NCI-H187 treated with DMSO at 0.1 percent for 48 hours (cell line): ENCODE measurements at places on chromosomes 7 and 10.

DNA sequence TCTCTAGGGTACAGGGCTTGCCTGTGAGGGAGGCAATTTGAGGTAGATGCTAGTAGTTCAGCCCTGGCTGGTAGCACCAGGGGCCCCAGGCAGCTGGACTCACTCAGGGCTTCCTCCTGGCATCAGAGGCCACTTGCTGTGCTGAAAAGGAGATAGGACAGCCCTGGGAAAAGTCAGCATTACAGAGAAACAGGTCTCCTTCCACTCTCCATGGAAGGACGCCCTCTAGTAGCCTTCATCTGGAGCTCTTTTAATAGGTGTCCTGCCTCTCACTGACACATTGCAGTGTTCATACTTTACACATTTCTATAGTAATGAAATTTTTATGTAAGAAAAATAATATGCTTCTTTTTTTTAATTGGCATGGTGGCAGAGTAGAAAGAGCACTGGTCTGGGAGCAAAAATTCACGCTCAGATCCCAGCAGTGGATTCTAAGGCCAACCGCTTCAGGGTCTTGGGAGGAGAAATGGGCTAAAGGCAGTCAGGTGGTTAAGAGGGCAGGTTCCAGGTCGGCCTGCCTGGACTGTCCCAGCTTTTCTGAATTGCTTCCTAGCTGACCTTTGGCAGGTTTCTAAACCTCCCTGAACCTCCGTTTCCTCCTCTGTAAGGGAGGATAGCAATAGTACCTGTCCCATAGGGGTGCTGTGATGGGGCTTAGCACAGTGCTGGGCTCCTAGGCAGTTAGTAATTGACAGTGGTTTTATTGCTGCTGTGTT, 35.8 kb downstream of the AIFM2 start:
- no peak for DNase-seq

DNA sequence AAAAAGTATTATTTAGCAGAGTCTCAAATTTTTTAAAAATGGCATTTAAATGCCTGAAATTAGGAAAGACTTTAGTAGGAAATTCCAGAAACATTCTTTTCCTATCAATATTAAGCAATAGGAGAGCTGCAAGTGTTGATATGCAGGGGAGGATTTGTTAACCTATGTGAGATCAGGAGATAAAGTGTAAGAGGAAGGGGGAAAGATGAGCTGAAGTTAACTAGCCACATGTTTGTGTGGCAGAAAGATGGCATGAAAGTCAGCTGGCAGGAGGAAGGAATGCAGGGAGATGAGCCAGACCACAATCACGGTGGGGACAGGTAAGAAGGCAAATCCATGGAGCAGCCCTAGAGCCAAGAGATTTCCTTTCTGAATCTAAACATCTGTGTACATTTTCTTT, 303.6 kb downstream of the MAGI2 start:
- DNase-seq, result no peak

- DNase-seq, result no peak
Measured at GRCh38 chr7:108137040-108137439, 6.9 kb upstream of the LAMB4 start.

DNA sequence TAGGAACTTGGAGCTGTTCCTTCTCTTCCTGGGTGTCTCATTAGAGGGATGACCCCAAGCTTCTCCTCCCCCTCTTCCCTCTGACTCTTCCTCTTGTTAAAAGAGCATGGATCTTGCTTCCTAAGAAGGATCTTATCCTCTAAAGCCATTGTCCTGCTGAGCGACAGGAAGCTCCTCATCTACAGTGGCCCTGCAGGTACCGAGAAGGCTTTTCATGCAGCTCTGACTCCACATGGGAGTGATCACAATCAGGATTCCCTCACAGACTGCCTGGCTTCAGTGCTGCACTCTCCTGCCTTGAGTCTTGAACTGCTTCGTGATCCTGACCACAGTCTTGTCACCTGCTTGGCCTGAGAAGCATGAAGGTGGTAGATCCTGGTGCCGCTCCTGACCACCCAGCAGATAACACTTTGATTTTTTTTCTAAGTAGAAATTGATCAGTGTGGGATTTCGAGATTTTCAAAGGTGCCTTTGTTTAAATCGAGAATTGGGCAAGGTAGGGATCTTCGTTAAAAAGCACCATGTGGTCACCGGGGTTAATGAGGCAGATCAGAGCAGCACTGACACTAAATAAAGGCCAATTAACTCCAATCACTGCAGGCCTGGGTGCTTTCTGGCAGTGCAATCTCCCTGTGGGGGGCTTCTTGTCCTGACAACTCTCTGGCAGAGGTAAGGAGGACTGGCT, 376.4 kb downstream of the NRG3 start:
- DNase-seq, result no peak

- no peak for DNase-seq
Measured at GRCh38 chr7:123209786-123210185, 10.0 kb upstream of the SLC13A1 start.

DNA sequence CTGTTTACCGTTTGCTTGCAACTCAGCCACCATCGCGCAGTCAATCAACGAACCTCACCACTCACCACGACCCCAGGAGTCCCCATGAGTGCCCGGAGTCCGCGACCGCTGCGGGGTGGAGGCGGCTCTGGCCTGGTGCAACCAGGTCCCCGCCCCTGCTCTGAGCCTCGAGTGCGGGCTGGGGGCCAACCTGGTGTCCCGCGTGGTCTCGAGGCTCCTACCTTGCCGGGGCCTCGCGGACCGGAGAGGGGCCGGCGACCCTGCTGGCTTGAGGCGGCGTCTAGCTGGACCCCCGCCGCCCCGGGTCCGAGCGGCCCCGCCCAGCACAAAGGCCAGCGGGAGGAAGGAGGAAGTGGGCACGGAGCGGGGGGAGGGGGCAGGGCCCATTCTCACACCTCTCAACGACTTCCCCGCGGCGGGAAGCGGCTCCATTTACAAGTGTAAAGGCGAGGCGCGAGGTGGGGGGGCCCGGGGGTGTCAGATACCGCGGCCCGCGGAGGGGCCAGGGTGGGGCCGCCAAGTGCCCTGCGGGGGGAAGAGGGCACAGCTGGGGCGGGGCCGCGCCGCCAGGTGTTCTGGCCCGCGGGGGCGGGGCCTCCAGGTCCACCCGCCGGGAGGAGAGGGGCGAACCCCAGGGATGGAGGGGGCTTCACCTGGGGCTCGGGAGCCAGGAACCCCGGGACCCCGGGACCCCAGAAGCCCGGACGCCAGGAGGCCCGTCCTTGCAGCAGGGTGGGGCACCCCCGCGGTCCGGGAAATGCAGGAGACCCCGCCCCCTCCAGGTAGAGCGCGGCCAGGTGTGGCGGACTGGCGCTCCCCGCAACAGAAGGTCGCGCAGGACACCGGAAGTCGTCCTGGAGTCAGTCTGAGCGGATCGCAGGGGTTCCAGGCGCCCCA, 8.6 kb downstream of the CTBP2 start:
- no peak for DNase-seq

DNA sequence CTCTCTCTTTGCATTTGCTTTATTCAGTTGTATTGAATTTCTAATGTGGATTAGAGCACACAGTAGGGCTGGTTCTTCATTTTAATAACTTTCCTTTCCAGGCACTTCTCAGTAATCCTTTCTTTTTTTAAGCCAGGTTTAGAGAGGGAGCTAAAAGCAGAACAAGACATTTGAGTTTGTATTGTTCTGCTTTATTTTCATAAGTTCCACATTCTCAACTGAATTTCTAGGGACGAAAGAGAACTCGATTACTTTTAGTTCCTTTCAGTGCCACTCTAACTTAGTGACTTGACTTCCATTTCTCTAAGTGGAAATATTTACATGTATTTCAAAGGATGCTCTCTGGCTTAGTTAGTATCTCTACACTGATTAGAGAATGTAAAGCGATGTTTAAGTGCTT, 145.6 kb downstream of the EXOC4 start:
- no peak for DNase-seq

DNA sequence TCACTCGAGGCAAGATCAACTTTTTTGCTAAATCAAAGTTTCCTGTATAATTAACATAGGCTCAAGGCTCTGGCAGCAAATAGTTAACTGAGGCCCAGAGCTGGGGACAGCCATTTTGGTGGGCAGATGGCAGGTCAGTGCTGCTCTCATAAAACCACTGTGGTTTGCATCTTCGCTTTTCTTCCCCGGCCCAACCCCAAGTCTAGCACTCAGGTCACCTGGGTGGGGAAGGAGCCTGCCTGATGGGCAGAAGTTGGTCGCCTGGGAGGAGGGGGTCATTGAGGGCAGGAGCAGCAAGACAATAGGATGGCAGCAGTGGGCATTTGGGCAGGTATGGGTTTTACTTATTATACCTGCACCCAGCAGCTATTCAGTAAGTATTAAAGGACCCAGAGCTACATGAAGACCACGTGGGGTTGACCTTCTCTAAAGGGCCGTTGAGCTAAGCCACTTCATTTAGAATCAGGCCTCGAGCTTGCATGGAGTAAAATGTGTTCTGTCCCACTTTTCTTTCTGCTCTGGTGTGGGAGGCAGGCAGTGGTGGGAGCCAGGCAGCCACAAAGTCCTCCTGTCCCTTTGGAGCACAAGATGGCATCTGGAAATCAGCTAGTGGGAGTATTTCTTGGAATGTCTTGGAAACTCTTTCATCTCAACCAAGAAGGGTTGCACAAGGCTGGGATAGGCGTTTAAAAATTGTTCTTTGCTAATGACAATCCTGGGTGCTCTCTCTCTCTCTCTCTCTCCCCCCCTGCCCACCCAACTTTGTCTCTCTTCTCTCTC, 133.4 kb downstream of the SPAG6 start:
- no peak for DNase-seq

GRCh38 chr7:17408904-17409290, 110.4 kb downstream of the AHR start:
- DNase-seq, result no peak

DNA sequence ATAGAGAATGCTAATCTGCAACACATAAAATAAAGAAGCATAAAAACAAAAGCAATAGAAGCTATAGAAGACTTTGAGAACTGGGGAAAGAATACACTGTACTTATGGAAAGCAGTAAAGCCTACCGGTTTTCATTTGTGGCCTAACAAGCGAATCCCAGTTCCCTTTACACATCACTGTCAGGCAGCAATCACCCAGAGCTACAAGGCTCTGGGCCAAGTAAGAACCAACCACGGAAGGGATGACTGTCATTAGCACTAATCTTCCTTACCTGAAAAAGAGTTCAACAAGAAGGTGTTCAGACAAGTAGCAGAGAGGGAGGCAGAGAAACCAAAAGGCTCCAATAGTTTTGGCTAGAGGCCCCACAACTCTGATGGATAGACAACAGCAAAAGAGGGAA, 15.0 kb downstream of the CCDC6 start:
- no peak for DNase-seq

GRCh38 chr10:2121315-2121714, 384.0 kb upstream of the ADARB2 start:
- no peak for DNase-seq

- DNase-seq, result no peak
Measured at GRCh38 chr10:96918214-96919002, 86.3 kb downstream of the LCOR start.

GRCh38 chr7:47026780-47027361, 555.0 kb downstream of the TNS3 start:
- DNase-seq, result no peak

- DNase-seq, result no peak
Measured at GRCh38 chr7:107180378-107180777, 11.6 kb downstream of the HBP1 start.

GRCh38 chr10:90674461-90674860, 183.4 kb downstream of the HTR7 start:
- DNase-seq, result no peak

DNA sequence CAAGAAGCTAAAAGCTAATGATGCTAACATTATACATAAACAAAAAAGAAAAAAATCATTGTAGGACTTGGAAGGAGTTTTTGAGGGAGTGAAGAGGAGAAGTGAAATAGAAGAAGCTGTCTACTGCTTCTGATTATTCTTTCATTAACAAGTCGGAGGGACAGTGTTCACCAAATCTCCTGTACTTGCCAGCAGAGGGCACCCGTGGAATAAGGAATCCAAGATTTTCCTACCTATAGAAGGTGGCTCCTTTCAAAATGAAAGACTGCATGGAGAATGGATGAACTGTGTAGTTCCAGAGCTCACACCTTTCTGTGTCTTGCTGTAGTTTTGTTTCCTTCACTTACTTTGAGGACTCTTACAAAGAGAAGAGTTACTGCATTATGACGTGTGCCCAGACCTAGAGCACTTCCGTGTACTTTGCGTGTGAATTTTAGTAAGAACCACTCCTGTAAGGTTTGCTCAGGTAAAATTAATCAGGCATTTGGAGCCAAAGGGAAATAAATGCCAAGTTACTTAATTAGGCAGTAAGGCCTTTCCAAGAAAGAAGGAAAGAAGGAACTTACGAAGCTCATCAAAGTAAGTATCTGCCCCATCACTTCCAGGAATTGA, 145.1 kb downstream of the SEMA3D start:
- no peak for DNase-seq

DNA sequence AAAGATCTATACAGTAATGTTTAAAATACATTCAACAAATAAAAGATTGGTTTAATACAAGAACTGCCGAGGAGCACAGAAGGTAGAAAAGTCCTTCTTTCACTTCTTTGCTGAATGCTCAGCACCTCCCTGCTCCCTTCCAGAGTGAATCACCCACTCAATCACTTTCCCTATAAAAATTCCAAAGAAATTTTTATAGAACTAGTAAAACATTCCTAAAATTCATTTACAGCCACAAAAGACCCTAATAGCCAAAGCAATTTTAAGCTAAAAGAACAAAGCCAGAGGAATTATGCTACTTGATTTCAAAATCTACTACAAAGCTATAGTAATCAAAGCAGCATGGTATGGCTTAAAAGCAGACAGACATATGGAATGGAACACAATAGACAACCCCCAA, 320.9 kb downstream of the PCLO start:
- no peak for DNase-seq

GRCh38 chr10:117610321-117610720, 67.8 kb downstream of the EMX2 start:
- DNase-seq, result no peak

DNA sequence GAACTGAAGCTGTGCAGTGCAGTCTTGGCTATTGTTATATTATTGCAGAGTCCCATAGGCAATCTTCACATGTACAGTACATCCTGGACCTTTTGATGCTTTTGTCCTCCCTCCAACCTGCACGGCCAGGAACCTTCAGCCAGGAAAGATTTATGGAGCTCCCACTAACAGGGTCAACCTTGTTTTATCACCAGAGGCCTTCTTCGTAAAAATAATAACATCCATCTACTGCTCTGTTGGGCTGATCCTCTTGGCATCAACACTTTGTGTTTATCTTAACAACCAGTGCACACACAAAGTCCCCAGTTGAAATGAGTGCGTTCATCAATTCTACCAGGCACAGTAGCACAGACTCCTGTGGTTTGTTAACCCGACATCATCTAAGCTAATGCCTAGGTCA, 72.4 kb downstream of the AGMO start:
- DNase-seq, result no peak

GRCh38 chr10:96595741-96596140, 8.9 kb upstream of the TM9SF3 start:
- DNase-seq, result no peak

DNA sequence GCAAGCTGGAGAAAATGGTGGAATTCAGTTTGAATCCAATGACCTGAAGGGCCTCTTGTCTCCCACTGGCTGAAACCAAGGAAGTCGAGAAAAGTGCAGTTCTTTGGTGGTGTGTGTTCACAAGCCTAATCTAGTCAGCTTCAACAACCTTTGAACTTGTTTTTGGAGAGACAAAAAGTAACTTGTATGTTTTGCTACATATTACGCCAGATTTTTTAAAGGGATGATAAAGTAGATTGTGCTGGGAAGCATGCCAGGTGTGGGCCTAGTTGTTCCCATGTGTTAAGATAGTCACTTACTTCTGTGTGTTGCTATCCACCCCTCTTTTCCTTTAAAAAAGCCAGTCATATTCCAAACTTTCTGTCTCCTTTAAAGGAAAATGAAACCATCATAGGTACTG, 79.7 kb upstream of the FAM3C start:
- no peak for DNase-seq

- no peak for DNase-seq
Measured at GRCh38 chr10:33074443-33074842, 116.4 kb upstream of the ITGB1 start.

- DNase-seq, result no peak
Measured at GRCh38 chr10:43193496-43194080, 55.3 kb downstream of the CSGALNACT2 start.
